Stimulated activated CD4-positive, alpha-beta T cell treated with anti-CD3 and anti-CD28 coated beads, Interleukin-1b, Interleukin-23, amount 100 ng/mL, for 1 hour (primary cell): ENCODE measurements at places on chromosomes 5 and 9.

- no peak for DNase-seq
Observed at GRCh38 chr5:73214306-73214705, 41.3 kb downstream of the TMEM174 start.

GRCh38 chr5:151578326-151579025 is 12.7 kb downstream of the FAT2 start:
- DNase-seq, result no peak

GRCh38 chr9:86096386-86096785 is 3.0 kb downstream of the GOLM1 start:
- no peak for DNase-seq

- no peak for DNase-seq
Observed at GRCh38 chr9:1018121-1018520, 32.0 kb upstream of the DMRT2 start.

DNA sequence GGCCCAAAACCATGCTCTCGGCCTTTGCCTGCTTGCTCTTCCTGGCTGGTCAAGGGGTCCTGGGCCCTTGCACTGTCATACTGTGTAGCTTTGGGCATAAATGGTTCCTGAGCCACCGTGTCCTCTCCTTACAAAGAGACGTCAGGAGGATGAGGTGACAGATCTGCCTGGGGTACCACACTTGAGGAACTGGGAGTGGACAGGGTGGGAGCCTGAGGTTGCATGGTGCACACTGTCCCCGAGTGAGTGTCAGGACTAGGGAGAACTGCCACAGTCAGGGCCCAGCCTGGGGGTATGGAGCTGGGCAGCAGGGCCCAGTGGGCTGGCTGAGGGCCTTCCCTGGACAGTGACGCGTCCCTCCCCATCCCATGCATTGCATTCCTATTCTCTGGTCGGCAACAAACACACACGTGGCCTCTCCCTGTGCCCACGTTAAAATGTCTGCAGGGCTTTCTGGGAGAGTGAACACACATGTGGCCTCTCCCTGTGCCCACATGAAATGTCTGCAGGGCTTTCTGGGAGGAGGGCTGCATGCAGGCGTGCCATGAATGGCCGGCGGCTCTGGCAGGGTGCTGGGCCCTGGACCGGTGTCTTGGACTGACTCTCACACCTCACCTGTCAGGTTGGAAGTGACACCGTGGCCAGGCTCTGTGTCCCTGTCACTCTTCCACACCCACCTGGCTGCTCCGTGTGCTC is 122.1 kb upstream of the COL5A1 start:
- DNase-seq, result no peak
